ENCODE measurements at places on chromosomes 1 and 21. TPM values are rescaled to one million over a fixed set of nuclear protein-coding genes. Genes with fewer than 3 reads are reported as not detected.

Gene CDA
- total RNA-seq: 1.3 TPM

- no peak for DNase-seq
Measured at GRCh38 chr1:71463144-71463543, 382.3 kb upstream of the ZRANB2 start.

DNA sequence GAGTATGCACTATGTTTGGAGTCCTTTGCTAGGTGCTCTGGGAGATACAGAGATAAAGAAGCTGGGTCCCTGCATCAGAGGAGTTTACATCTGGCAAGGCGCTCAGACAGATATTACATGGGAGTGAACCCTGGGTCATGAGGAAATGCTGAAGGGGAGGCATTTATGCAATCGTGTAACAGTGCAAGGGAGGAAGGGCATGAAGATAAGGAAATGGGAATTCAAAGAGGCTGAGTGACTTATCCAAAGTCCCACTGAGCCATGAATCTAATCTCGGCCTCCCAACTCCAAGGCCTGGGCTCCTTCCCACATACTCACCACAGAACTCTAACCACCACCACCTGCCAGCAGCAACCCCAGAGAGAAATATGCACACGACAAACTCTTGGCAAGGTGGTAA, 51.6 kb downstream of the FAM163A start:
- DNase-seq: no peak

DNA sequence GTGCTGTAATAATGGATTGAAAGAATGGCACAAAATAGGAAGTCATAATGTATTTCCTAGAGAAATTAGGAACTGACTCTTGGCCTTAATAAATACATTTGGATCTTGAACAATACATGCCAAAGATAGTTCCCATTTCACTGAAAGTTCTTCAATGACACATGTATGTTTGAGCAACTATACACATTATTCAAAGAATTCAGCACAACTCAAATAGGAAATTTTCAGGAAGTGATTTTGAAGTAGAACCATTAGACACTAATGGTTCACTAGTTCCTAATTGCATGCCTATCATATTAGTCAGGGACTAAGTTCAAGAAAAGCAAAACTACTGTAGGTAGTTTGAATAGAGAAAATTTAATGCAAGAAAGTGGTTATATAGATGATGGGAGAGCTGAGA, 404.7 kb downstream of the LMO4 start:
- DNase-seq: no peak

Gene GSTM5
- total RNA-seq: not detected

DNA sequence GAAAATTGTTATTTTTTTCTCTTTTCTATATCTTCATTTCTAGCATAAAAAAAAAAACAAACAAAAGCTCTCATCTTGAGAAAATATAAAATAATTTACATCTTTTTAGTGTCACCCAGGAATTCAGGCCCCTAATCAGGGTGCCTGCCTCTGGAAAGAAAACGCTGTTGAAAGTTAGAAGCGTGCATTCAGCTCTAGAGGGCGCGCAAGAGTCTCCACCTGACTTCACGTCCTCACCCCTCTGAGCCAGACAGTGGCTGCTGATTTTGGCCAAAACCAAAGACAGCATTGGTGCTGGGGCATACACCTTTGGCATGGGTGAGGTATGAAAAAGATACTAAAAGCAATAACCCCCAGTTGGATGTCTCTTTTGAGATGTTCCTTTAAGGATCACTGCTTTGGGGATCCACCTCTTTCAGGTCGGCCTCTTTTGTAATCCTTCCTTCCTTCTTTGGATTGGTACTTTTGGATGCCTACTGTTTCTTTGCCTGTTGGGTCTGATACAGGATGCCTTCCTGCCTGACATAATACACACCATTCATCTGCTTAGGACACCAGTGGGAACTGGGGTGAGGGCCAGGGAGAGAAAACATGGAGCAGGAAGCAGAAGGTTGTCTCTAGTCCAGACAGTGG, 77.6 kb upstream of the CHRM3 start:
- DNase-seq: peak; percentile 89

GRCh38 chr1:154968731-154969130, 1.8 kb downstream of the SHC1 start:
- DNase-seq: no peak

Gene IVNS1ABP
- total RNA-seq: 119 TPM

GRCh38 chr1:20355828-20356735, 65.4 kb downstream of the VWA5B1 start:
- DNase-seq: no peak

DNA sequence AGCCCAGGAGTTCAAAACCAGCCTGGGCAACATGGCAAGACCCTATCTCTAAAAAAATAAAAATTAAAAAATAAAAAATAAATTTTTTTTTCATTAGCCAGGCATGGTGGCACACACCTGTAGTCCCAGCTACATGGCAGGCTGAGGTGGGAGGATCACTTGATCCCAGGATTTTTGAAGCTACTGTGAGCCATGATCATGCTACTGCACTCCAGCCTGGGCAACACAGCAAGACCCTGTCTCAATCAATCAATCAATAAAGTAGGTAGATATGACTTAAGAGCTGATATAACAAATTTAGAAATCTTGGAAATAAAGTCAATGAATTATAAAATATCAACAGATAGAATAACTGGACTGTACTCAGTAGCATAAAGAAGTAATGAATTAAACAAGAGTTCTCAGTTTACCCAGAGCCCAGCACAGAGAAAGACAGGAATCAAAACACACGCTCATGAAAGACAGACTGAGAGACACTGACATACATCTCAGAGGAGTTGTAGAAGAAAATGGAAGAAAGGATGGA, 69.7 kb downstream of the LRRC8C start:
- DNase-seq: no peak

Gene NUF2
- total RNA-seq: 28.5 TPM

DNA sequence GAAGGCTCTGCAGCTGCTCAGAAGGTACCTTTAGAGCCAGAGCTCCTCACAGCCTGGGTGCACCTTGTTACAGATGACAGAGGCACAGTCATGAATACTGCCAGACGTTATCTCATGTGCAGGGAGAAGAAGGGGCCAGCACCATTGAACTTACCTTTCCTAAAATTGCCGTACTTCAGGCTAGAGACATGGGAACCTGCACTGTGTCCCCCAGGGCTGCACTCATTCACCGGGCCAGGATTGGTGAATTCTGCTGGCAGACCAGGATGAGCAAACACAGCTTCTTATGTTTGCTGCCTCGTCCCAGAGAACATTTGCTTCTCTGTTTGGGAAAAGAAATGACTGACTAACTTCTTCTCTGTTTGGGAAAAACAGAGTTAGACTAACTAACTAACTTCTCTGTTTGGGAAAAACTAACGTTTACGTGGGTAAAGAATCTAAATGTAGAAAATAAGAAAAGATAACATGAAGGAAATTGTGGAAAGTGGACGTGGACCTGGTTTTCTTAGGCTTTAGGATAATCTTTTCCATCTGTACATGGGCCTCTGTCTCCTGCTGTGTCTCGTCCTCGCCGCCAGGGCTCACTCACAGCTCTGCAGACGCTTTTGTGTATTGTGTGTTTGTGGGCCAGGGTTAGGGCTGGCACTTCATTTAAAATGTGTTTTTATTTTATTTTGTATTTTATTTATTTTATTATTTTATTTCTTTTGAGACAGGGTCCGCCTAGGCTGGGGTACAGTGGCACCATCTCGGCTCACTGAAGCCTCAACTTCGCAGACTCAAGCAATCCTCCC, 9.9 kb downstream of the OBSCN start:
- DNase-seq: peak; percentile 65

Gene HSPG2
- 242 TPM for total RNA-seq

- DNase-seq: no peak
Measured at GRCh38 chr1:205601205-205601604, 30.6 kb downstream of the ELK4 start.

- no peak for DNase-seq
Measured at GRCh38 chr1:170205301-170205700, 59.5 kb downstream of the NTMT2 start.

- DNase-seq: no peak
Measured at GRCh38 chr1:44733784-44734183, 2.8 kb upstream of the RNU5D-1 start.

DNA sequence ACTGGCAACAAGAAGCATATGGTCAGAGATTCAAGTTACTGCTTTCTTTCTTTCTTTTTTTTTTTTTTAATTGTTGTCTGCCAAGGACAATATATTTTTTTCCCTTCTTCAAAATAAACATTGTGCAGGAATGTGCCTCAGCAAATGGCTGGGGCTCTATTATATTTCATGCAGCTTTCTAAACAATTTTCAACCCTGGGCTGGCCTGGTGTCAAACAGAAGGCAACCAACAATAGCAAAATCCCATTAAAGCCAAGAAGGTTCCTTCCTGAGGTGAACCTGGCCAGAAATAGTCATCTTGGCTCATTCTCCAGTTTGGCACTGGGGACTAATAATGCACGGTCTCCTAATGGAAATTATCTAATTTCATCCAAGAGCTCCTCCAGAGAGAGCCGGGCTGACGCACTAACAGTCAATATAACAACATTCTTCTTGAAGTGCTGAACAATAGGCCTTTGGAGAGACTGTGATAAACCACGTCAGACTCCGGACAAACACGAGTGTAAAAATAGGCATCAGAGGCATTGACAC, 35.7 kb upstream of the HLX start:
- DNase-seq: no peak

Gene LRRIQ3
- 1.5 TPM for total RNA-seq

Gene CRYBG2
- 11.7 TPM for total RNA-seq

Gene RYR2
- 1.2 TPM for total RNA-seq

DNA sequence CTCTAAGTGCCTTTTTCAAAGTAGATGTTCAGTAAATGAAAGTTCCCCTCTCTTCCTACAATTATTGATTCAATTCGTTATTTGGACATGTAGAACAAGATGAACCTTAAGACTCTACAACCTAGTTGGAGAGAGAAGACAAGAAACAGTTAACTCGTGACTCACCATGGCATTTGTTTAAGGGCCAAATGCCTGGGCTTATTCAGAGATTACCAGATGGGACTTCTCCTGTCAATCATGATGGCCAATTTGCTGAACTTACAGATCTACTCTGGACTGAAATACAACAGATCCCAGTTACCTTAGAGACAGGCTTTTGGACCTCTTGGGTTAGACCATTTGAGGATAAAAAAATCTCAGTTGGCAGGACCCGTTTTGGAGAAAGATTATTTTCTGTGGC, 93.5 kb downstream of the C1orf94 start:
- no peak for DNase-seq

Gene KIRREL1
- total RNA-seq: 26.5 TPM

DNA sequence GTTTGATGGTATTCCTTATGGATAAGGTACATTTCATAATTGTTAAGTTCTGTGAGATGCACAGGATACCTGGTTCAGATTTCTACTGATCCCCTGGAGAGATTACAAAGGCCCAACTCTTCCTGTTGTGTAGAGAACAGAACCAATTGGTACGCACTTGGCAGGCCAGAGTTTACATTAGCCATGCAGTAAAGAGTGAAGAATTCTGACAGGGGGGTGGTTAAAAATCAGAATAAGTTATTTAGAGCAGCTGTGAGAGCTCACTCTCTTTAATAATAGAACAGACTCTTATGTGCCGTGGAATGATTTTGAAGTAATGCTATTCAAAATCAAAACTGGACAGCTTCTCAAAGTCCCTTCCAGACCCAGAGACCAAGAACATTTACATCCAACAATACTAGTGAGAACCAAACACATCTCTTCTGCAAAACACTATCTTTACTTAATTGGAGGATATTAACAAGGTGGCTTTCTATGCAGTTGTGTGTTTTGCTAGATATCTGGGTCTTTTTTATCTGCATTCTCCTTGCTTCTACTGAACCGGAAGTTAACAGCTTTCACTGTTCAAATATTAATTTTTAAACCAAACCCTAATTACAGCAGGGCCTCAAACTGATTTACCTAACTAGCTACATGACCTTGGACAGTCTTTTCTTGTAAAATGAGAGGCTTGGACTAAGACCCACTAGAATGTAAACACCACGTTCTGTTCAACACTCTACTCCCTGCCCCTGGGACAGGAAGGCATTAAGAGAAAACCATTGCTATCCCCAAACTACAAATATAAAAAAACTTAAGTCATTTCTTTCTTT, 4.0 kb downstream of the USP24 start:
- no peak for DNase-seq

Gene UCHL5
- total RNA-seq: 28.6 TPM

Gene SPRR3
- total RNA-seq: 0.27 TPM

DNA sequence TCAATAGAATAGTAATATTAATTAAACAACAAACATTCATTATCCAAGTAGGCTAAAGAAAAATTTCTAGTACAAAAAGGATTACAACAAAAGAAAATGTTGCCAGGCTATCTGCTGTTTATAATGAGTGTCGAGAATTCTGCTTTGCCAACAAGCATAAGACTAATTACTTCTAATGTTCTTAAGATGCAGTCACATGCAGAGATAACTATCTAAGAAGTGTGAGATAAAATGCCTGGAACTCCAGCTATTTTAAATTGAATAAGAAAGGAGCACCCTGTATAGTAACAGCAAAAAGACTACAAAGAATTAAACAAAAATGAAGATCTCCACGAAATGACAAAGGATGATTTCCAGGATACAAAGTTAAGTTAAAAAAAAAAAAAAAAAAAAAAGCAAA, 59.9 kb downstream of the APP start:
- no peak for DNase-seq

GRCh38 chr21:31446226-31446855, 102.3 kb upstream of the TIAM1 start:
- DNase-seq: no peak

- no peak for DNase-seq
Measured at GRCh38 chr1:154445040-154445472, 39.9 kb downstream of the IL6R start.

Gene HMCN1
- 7.6 TPM for total RNA-seq

- DNase-seq: no peak
Measured at GRCh38 chr1:227325156-227325555, 6.9 kb upstream of the CDC42BPA start.

DNA sequence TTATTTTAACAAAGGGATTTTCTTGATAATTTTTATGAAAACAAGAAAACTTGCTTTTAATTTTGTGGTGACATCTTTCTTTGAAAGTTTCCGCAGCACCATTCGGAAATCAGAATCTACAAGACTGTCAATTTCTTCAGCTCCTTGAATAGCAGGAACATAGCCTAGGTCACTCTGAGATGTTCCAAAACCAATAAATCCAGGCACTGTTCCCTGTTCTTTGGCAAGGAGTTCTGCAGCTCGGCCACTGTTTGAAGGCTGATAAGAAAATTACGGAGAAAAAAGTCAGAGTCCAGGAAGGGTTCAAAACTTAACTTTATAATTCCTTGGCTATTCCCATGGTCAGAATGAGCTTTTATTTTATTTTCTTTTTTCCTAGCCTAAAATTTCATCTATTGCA, 6.0 kb downstream of the LTN1 start:
- DNase-seq: no peak

DNA sequence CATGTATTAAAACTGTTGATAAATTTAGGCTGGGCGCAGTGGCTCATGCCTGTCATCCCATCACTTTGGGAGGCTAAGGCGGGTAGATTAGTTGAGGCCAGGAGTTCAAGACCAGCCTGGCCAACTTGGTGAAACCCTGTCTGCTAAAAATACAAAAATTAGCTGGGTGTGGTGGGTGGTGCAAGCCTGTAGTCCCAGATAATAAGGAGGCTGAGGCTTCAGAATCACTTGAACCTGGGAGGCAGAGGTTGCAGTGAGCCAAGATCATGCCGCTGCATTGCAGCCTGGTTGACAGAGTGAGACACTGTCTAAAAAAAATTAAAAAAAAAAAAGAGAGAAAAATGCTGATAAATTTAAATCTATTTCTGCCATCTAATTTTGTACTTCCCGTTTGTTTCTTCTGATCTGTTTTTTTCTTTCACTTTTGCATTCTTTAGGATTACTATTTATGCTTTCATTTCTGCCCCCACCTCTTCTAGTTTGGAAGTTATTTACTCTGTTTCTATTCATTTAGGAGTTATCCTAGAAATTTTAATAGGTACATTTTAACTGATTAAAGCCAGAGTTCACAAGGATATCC, 3.2 kb upstream of the DENND1B start:
- no peak for DNase-seq

- DNase-seq: no peak
Measured at GRCh38 chr1:2016123-2016522, 3.0 kb upstream of the GABRD start.
